ENCODE measurements at places on chromosomes 5 and 9. TPM values are rescaled to one million over a fixed set of nuclear protein-coding genes. Genes with fewer than 3 reads are reported as not detected.

The KIAA1958 gene
- 4.7 TPM for total RNA-seq

The VCP gene
- 280 TPM for total RNA-seq

The PDE6A gene
- total RNA-seq, result under 0.01 TPM

The IL6ST gene
- 72.5 TPM for total RNA-seq

The CNTFR gene
- total RNA-seq, result not detected

The AGXT2 gene
- total RNA-seq, result not detected

The RARS1 gene
- total RNA-seq, result 43.0 TPM

All from mesangial cell (primary cell).